Adrenal gland (tissue), 19 donors: ENCODE measurements at places on chromosomes 1 and 21.

DNA sequence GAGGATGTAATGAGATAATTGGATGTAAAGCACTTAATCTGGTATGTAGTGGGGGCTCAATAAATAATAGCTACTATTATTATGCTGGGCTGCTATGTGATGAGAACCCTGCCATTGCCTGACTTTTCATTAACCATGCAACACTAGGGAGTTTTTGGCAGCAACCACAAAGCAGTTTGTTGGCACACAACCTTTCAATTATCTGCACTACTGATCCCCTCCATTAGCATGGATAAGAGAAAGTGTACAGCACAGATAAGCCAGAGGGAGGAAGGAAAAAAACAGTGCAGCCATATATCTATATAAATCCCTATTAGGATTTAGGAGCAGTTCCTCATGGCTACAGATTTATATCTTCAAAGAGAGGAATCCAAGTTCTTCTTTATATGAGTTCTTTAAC is 498.5 kb downstream of the NUF2 start:
- no peak overlapping the region for H3K4me3 ChIP-seq
- no peak for DNase-seq
- no peak overlapping the region for H3K27ac ChIP-seq
- no peaks in the 10 kb centered on the region for H3K4me1 ChIP-seq

DNA sequence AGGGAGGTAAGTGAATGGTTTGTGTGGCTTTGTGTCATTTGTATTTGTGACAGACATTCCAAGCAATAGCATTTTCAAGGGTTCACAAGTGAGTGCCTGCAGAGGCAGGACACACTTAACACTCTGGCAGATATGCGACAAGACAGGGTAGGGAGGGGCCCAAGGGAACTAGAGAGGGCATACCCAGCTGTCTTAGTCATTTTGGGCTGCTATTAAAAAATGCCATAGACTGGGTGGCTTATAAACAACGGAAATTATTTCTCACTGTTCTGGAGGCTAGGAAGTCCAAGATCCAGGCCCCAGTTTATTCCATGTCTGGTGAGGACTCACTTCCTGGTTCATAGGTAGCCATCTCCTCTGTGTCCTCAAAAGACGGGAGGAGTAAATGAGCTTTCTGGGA is 137.4 kb downstream of the FGGY start:
- DNase-seq: no peak
- no peaks in the 10 kb centered on the region for H3K27me3 ChIP-seq
- H3K4me3 ChIP-seq: no peak overlapping the region
- no peaks in the 10 kb centered on the region for H3K4me1 ChIP-seq
- no peaks in the 10 kb centered on the region for H3K36me3 ChIP-seq
- H3K27ac ChIP-seq: no peak overlapping the region

DNA sequence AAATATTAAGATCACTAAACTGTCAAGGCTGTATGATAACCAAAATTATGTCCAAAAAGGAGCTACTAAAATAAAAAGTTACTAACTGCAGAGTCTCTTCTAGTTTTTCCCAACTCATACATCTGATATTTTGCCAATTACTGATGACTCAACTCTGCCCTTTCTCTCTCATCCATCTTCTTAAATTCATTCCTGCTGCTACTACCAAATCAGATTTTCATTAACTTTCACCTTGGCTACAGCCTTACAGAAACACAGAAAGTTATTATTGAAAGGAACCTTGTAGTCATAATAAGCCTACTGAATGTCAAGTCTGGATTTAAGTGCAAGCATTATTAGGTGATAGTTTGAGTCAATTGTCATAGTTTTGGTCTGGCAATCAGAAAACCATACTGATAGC is 273.1 kb downstream of the DPYD start:
- H3K36me3 ChIP-seq: no peaks in the 10 kb centered on the region
- peaks cover 3% of the 10 kb centered on the region for H3K4me1 ChIP-seq
- no peak for DNase-seq
- H3K27ac ChIP-seq: no peak overlapping the region
- no peak overlapping the region for H3K4me3 ChIP-seq

- no peaks in the 10 kb centered on the region for H3K27me3 ChIP-seq
- H3K4me1 ChIP-seq: no peaks in the 10 kb centered on the region
- no peak overlapping the region for H3K27ac ChIP-seq
Observed at GRCh38 chr21:44533891-44534627, 5.9 kb downstream of the KRTAP10-1 start.

- no peak overlapping the region for H3K4me3 ChIP-seq
- DNase-seq: peak; percentile 73
- no peaks in the 10 kb centered on the region for H3K36me3 ChIP-seq
- no peaks in the 10 kb centered on the region for H3K4me1 ChIP-seq
Observed at GRCh38 chr1:147890177-147890790, 12.3 kb upstream of the GJA8 start.
